Left forelimb (tissue), 1 donor: ENCODE measurements at places on chromosomes 16 and 17.
A peak's percentile ranks its signal among the peaks of the same experiment; 100 is the strongest.

- DNase-seq, result no peak
Measured at GRCh38 chr16:47938272-47938671, 217.5 kb downstream of the ABCC12 start.

- DNase-seq, result no peak
Measured at GRCh38 chr17:78962345-78962983, 17.3 kb downstream of the LGALS3BP start.

DNA sequence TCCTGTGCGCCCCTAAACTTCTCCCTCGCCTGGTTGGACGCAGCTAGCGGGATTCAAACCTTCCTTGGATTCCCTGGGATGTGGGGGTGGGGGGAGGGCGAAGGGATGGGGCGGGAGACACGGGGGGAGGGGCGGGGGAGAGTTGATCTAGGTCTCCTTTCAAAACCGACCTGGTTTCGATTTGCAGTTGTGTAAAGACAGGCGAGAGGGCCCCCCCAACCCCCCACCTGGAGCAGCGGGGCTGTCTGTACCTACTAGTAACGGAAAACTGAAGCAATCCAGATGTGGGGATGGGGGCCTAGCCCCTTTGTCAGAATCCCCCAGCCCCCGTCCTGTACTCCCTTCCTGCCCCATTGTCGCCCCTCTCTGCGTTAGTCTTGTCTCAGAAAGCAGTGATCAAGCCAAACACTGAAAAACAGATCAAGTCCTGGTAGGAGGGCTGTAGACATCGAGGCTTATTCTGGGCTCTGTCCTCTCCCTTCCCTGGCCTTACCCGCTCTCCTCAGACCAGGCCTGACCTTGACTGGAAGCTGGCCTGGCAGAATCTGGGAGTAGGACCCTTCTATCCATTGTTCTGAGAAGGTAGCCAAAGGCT, 902 bp downstream of the DLX4 start:
- no peak for DNase-seq

- no peak for DNase-seq
Measured at GRCh38 chr17:78959803-78960202, 19.9 kb downstream of the LGALS3BP start.

- no peak for DNase-seq
Measured at GRCh38 chr17:13885953-13886889, 183.1 kb upstream of the COX10 start.

GRCh38 chr17:54256401-54256929, 433.7 kb downstream of the KIF2B start:
- DNase-seq, result no peak

DNA sequence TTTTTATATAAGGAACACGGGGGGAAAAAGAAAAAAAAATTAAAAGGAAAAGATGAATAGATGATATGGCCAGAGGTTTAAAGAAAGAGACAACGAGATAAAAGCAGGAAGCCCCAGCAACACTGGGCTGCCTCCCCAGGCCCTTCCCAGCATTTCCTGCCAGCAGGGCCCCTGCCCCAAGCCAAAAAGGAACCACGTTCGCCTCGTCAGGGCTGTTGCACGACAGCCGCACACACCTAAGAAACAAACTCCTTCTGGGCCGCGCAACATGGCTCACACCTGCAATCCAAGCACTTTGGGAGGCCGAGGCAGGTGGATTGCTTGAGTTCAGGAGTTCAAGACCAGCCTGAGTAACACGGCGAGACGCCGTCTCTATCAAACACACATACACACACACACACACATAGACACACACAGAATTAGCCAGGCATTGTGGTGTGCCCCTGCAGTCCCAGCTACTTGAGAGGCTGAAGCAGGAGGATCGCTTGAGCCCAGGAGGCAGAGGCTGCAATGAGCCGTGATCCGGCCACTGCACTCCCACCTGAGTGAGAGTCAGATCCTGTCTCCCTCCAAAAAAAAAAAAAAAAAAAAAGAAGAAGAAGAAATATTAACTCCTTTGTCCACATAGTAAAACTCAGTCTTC, 83.0 kb downstream of the ANKRD11 start:
- no peak for DNase-seq

- no peak for DNase-seq
Measured at GRCh38 chr17:43695970-43696865, 34.5 kb upstream of the MEOX1 start.

GRCh38 chr17:37642681-37643080, 565 bp downstream of the DDX52 start:
- no peak for DNase-seq

- no peak for DNase-seq
Measured at GRCh38 chr16:71287911-71288310, 1.3 kb downstream of the CMTR2 start.

DNA sequence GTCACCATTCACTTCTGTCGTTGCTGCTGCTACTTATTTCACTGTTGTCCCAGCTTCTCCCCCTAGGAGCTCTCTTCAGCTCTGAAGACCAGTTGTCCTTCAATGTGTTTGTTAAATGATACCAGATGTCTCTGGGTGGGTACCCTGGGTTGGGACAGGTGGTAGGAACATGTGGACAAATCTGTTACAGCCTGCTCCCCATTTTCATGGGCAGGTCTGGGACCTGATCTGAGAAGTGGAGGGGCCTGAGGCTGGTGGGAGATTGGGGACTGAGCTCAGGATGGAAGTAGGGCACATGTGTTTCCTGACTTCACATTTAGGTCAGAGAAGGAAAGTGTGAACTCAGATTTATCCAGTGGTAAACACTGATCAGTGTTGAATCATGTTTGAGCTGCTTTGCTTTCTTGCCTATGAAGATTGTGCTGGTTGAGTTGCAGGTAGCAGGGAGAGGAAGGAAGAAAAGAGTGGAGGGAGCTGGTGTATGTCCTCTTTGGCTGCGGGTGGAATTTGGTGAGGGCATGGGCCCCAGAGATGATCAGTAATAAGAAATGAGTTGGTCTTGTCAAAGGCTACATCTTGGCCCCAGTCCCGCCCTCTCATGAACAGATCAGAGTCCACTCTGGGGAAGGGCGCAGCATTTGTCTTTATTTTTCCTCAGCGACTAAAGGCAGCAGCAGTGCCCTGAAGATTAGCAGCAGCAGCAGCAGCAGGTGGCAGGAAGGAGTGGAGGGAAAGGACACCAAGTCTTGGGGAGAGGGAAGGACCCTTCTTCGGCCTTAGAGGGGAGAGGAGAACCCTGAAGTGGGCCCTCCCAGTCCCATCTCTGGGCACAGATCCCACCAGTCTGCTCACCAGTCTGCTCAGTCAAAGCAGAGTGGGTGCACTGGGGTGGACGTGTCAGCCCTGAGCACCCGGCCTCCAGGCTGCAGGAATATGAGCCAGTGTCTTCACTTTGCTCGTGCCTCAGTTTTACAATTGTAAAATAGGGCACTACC, 6.1 kb upstream of the EFTUD2 start:
- no peak for DNase-seq

GRCh38 chr17:45289301-45290268, 27.2 kb downstream of the MAP3K14 start:
- no peak for DNase-seq

- peak; percentile 90 for DNase-seq
Measured at GRCh38 chr17:20009052-20009301, 182 bp upstream of the SPECC1 start.

GRCh38 chr16:15983898-15984297, 34.5 kb downstream of the ABCC1 start:
- DNase-seq, result no peak

DNA sequence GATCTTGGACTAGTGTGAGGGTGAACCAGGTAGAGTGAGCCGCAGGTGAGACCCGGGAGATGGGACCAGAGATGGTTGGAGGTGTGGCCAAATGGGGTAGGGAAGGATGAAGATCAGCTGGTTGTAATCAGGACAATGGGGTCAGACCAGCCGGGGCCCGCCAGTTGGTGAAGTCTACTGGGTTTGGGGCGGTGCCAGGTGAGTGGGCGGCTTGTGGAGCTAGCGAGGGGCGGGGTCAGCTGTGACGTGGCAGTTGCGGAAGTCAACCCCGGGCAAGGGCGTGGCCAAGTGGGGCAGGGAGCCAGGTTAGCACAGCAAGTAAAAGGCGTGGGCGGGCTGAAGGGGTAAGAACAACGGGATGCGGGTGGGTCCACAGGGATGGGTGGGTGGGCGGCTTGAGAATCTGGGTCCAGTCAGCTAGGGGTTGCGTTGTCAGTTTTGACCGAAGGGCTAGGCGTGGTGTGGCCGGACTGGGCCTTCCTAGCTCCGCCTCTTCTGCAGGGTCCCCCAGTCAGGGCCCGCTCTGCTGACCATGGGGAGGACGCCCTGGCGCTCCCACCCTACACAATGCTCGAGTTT, 25.5 kb upstream of the ALKBH5 start:
- peak; percentile 88 for DNase-seq

GRCh38 chr17:21167303-21167702, 40.5 kb downstream of the DHRS7B start:
- DNase-seq, result no peak

- DNase-seq, result no peak
Measured at GRCh38 chr17:35352284-35352683, 21.1 kb downstream of the SLFN11 start.
